ENCODE measurements at places on chromosomes 2 and 18. TPM values are rescaled to one million over a fixed set of nuclear protein-coding genes. Genes with fewer than 3 reads are reported as not detected.

- DNase-seq: no peak
Measured at GRCh38 chr2:27322301-27322765, 564 bp downstream of the MPV17 start.

GALNT5 gene
- 0.37 TPM for total RNA-seq

- no peak for DNase-seq
Measured at GRCh38 chr2:102578376-102578775, 41.0 kb upstream of the SLC9A2 start.

DNA sequence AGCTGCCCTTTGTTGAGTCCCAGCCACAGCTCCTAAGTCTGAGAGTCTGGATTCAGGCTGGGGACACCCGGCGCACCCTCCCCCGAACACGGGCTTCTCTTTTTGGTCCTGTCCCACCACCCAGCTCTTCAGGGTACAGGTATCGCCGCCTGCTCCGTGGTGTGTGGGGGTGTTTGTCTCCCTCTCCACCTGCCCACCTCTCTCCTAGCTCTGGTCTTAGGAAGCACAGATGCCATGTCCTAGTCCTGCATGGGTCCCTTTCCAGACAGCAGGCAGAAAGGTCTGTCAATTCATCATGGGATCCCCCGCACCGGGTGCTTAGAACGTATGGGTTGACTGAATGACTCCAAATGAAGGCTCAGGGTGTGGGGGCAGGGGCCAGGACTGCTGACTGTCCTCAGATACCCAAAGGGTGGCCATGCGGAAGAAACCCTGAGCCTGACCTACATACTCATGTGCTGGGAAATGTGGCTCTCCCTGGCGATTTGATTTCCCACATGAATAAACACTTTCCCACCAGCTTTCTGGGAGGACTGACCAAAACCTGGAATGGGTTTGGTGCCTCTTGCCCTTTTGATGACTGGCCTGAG, 156.8 kb downstream of the CELF4 start:
- no peak for DNase-seq

MGAT4A gene
- total RNA-seq: 7.3 TPM

- no peak for DNase-seq
Measured at GRCh38 chr2:182422864-182423263, 4.0 kb downstream of the PDE1A start.

ATP8B1 gene
- total RNA-seq: 32.1 TPM

DNA sequence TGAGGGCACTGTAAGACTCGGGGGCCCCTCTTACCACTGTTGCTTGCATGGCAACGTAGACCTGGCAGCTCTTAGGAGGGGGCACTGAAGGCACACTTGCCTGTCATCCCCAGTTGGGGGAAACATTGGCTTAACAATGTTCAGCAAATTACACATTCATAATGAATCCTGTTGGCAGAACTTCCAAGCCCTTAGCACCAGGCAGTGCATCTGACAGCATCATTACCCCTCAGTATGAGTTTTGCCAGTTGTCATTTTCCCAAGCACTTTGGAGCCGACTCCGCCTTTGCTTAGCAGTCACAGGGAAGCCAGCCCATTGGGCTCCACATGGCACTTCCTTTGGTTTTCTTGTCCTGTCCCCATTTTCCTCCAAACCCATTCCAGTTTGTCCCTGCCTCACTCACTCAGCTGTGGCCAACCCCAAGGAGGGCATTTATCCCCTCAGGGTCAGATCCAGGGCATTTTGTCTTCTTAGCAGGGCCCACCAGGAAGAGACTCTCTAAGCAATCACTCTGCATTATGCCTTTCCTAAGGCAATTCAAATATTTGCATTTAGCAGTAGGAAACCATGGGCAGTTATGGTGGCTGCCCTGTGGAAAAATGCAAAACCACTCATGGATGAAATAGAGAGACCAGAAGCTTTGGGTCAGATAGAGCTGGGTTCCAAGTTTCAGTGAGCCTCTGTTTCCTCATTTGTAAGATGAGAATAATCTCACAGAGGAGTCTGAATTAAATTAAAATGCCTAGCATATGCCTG, 73.9 kb downstream of the VSNL1 start:
- no peak for DNase-seq

- DNase-seq: no peak
Measured at GRCh38 chr2:3459185-3460015, 59.9 kb downstream of the ADI1 start.

NEUROD1 gene
- total RNA-seq: not detected

DNA sequence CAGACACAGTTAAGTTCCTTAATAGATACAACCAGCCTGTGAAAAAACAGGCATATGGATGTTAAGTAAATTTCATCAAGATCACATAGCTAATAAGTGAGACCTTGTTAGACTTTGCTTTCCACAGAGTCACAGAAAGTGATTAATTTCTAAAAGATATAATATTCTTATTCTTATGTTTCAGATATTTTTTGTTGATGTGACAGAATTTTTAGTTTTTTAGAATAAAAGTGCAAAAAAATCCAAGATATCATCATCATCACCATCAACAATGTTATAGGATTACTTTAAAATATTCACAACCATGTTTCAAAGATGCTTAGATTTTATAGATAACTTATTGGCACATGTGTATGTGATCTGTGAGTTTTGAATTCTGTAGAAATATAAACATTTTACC, 132.3 kb upstream of the ITGA4 start:
- DNase-seq: no peak

DNA sequence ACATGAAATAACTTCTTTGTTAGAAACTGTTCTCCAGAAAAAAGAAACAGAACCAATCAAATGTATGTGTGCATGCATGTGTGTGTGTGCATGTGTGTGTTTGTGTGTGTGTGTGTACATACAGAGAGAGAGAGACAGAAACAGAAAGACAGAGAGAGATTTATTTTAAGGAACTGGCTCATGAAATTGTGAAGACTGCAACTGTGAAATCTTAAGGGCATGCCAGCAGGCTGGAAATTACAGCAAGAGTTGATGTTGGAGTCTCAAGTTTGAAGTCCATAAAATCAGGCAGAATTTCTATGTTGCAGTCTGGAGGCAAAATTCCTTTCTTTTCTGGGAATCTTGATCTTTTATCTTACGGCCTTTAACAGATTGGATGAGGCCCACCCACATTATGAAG, 168.9 kb upstream of the CDH20 start:
- DNase-seq: no peak

SERPINB11 gene
- total RNA-seq: not detected

DNA sequence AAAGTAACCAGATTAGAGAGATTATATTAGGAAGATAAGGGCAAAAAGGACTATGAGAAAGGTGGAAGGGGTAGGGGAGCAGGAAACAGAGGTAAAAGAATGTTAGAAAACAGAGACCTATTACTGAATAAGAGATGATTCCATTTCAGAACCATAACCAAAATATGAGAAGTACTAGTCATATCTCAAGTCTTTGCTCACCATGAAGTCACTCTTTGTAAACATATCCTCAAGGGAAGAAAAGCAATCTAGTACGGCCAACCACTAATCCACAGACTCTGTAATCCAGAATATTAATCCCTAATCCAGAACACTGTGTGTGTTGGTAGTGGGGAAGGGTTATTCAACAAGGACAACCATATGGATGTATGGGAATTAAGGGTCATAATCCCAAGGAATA, 92.0 kb downstream of the CDCA7 start:
- no peak for DNase-seq

DNA sequence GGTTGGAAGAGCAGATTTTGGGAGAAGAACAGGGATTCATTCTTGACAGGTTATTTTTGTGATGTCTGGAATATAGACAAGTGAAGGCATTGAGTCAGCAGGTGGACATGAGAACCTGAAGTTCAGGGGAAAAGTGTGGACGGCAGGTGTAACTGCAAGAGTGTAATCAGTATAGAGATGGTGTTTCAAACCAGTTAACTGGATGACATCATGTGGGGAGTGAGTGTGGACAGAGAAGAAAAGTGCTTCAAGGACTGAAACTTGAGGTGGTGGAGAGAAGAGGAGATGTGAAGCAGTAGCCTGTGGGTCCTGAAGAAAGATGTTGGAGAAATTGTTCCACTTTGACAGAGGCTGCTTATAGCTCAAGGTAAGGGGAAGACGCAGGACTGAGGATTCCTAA, 7.1 kb downstream of the IL1RL1 start:
- no peak for DNase-seq

GRCh38 chr18:76838182-76838581, 15.8 kb downstream of the ZNF236 start:
- no peak for DNase-seq

SIX3 gene
- not detected for total RNA-seq

COL4A3 gene
- total RNA-seq: 0.19 TPM

- no peak for DNase-seq
Measured at GRCh38 chr2:133862400-133862977, 294.2 kb upstream of the NCKAP5 start.

DNA sequence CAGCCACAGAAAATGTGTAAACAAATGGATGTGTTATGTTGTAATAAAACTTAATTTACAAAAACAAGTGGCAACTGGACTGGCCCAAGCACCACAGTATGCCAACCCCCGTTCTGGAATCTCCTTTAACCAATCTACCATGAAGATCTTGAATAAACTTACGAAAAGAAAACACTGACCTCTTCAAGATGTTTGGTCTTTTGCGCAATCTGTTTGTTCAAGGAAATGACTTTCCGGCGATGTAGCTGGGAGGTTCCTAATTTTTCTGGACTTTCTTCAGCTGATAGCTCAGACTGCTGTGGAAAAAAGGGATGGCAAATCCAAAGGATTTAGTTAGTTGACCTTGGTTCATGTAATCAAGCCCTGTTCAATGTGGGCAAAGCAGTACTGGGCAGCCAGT, 55.7 kb downstream of the CCDC93 start:
- DNase-seq: no peak

GRCh38 chr2:12720754-12721378, 4.1 kb downstream of the TRIB2 start:
- no peak for DNase-seq

DNA sequence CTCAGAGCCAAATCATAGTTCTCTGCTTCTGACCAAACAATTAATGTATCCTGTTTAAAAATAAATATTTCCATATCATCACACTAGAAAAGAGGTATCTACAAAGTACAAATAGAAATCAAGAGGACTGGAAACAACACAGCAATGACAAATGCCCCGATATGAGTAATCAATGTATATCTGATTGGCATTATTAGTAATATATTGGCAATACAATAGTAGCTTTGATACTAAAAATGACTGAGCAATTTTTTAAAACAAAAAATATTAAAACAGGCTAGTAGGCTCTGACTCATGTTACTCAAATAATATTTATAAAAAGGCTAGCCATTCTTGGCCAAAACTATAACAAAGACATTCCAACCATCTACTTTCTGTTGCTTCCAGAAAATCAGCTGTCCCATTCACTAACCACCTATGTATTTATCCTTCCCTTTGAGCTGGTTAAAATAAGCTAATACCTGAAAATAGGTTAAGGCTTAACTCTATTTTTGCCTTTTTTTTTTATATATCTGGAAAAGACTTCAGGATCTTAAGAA, 13.3 kb downstream of the PPP4R3B start:
- no peak for DNase-seq

DNA sequence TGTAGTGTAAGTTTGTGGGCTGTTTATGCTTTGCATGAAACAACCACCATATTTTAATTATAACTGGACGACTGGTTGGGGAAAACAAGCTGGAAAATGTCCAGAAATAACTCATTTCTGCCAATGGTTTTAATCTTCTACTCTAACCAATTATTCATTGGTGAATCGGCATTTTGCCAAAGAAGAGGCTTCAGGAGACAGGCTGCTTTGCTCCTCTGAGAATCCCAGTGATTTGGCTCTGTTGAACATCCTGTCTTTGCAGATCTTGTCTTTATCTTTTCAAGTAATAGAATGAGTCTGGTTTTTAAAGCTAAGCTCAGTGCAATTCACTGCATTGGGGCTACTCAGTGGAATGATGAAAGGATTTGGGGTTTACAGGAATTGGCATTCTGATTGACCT, 109.6 kb downstream of the APOB start:
- DNase-seq: no peak

GRCh38 chr18:47246027-47246971, 5.2 kb downstream of the SKOR2 start:
- no peak for DNase-seq
